ENCODE measurements at places on chromosomes 1 and 21.

- DNase-seq = no peak
Observed at GRCh38 chr1:187408212-187409004, 579.7 kb downstream of the PLA2G4A start.

DNA sequence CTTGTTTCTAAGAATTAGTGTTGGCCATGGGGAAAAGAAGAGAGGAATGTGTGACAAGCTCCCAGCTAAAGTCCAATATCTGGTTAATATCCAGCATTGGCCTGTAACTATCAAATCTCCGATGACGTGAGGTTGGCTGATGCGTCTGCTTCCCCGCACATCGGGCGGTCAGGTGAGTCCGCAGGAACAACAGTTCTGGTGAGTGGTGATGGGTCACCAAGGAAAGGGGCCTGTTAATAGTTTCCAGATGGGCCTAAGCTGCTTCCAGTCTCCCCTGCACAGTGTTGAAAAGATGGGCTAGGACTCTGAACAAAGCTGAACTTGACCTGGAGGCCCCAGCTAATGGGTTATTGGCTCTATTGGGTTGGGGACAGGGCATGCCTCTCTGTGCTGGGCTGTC, 193.1 kb upstream of the EDN2 start:
- no peak for DNase-seq

DNA sequence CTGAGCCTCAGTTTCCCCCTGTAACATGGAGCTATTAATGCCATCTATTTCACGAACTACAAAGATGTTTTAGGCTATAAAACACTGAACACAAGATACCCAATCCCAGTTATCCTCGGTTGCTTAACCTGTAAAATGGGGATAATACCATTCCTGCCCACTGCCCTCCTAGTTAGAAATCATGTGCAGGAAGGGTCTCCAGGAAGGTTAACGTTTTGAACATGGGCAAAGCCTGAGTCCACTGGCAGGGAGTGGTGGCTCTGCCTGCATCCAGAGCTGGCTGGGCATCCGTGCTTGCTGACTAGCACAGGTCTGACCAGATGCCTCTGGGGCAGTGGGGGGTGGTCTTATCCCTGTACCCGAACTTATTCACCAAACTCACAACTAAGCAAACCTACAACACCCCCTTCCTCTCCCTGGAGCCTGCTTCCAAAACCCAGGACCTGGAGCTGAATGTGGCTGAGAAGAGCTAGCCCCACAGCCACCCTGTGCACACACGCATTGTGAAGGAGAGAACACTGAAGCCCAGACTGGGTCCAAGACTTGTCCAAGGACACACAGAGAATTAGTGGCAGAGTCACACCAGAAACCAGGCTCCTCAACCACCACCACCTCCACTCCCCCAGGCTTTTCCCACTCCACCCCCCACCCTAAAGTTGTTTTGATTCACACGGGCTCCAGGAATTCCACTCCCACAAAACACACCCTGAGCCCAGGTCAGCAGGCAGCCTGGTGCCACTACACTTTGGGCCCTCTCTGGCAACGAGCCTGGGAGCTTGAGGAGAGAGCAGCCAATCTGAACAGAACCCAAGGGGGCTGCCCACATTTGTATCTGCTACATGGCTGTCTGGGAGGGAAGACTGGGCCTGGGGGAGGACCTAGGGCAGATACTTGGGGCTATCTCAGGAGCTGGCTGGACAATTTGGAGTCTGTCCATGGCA, 1.6 kb downstream of the E2F2 start:
- DNase-seq = no peak

DNA sequence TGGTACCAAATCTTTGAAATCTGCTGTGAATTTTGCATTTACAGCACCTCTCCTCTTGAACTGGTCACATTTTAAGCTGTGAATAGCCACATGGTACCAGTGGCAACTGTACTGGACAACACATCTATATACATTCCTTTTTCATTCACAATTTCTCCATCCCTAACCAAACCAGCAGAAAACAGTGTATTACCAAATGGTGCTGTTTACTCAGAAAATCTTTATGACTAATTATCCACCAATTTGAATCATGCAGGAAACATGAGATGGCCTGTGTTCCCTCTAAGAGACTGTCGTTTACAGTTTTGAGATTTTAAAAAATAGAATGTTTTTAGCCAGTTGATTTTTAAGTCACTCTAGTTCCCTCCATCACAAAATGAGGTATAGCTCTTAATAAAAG, 17.6 kb upstream of the CCT8 start:
- DNase-seq = peak; percentile 83

DNA sequence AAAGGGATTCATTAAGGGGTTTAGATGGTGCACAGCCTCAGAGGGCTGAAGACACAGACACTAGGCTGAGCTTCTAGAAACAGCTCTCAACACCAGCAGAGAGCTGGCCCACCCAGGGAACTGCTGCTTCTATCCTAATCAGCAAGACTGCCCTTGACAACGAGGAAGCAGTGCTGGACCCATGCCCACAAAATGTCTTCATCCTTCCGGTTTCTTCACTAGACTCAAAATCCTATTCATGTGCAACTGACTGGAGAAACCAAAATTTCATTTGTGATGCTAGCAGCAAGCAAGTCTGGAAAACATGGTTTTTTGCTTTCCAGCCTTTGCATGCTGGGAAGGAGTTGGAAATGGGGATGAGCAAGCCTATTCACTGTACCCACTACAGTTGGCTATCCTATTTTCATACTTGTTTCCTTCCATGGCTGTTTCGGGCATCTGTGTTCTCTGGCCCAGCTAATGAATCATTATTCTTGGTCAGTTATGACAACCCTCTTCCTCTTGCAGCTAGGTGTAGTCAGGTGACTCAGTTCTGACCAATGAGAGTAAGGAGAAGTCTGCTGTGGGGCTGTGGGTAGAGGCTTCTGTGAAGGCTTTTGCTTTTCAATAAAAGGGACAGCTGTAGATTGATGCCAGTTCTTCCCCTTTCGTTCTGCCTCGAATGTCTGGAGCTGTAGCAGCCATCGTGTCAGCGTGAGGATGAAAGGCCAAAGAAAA, 14.6 kb upstream of the TMEM61 start:
- DNase-seq = no peak

DNA sequence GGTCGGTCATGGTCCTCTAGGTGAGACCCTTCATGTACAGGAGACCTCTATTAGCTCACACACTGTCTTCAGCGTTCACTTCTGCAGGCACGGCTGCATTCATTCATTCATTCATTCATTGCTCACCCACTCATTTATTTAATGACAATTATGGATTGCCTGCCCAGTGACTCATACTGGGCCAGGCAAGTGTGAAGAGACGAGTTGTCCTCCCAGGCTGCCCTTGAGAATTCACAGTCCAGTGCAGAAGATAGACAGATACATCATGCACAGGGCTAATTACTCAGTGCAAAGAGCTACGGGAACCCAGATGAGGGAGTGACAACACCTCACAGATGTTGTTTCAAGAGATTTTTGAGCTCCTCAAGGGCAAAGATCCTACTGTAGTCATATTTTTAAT, 248.4 kb downstream of the TNR start:
- DNase-seq = no peak

- no peak for DNase-seq
Observed at GRCh38 chr1:1430114-1430982, 5.1 kb upstream of the VWA1 start.

DNA sequence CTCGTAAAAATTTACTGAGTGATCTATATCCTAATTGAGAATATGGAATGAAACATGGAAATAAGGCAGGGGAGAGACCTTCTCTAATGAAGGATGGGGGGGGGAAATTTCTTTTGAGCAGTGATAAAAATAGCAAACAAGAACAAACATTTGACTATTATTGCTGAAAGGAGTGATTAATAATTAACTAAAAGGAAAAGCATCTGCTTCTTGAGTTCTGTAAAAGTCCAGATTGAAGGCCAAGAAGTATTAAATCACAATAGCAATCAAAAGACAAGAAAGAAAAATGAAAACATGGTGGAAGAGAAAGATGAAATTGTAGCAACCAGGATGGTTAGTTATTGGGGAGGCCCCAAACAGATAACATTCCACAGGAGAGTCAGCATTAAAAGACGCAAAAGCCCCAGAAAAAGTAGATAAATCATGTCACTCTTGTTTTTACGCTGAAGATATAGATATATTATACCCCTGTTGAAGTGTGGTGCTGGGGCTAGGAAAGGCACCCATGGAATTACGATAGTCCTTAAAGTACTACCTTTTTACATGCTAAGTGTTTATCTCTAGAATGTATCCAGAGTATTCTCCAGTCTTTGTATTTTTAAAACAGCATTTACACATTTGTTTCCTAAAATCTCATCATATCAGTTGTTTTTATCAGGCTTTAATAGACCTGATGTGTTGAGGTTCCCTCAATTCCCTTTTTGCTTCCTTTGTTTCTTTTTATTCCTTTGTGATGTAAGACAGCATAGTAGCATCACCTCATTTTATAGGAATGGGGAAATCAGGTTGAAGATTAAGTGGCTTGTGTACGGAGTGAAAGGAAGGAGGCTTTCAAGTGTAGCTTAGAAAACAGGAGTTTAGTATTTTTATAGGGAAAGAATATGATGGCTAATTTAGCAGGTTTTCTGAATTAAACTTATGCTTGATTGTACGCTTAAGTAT, 28.9 kb downstream of the DISP1 start:
- DNase-seq = no peak

DNA sequence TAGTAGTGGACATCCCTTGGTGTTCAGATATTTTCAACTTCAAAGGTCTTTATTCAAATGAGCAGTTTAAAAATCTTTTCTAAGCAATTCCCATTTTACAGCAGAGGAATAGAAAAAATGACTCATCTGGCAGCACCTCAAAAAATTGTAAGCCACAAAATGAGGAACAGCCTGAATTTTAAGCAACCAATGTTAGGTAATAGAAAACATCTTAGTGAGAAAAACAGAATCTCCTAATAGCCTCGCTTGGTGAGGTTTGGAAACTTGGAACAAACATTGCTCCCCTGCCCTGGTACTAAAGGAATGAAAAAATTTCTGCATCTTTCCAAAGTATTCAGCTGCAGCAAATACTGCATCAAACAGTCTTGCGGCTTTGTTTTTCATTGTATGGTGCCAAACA, 264.4 kb downstream of the NTNG1 start:
- no peak for DNase-seq

DNA sequence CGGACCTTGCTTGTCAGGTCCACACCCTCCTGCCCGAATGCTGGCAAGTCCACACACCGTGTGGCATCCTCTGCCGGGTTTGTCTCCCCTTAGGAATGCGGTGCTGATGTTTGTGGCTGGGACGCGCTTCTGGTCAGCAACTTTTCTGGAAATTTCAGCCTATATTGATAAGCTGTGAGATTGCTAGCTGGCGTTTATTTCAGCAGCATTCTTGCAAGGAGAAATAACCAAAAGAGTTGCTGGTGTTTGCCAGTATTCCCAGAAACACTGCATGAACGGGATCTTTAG, 601 bp downstream of the CEPT1 start:
- DNase-seq = peak; percentile 80

GRCh38 chr21:19810779-19811178, 1187.4 kb upstream of the NCAM2 start:
- DNase-seq = no peak

DNA sequence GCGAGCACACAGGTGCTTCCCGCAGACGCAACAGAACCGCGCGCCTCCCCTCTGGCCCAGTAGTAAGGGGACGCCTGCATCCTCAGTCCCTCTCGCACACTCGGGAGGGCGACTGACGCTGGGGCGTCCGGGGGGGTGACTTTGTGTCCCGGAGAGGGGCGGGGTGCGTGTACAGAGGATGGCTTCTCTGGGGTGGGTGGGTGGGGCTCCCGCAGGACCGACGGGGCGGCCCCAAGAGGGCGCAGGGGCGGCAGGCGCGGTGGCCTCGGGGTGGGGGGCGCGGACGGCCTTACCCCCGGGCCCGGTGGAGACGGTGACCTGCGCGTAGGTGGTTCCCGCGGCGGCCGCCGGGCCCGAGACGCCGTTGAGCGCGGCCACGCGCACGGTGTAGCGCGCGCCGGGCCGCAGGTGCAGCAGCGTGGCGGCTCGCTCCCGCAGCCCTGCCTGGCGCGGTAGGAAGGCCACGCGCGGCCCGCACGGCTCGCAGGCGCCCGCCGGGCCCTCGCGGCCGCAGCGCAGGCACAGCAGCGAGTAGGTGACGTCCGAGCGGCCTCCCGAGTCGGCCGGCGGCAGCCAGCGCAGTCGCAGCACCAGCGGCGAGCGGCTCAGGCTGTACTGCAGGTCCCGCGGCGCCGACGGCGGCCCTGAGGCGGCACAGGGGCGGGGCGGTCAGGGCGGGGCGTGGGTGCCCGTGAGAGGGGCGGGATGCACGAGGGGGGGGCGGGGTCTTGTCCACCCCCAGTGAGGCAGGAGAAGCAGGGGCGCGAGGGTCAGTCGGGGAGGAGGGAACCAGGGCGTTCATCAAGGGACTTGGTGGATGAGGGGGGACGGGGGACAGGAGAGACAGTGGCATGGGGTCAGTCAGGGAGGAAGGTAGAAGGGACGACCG, 12.1 kb downstream of the EPHA10 start:
- DNase-seq = no peak

DNA sequence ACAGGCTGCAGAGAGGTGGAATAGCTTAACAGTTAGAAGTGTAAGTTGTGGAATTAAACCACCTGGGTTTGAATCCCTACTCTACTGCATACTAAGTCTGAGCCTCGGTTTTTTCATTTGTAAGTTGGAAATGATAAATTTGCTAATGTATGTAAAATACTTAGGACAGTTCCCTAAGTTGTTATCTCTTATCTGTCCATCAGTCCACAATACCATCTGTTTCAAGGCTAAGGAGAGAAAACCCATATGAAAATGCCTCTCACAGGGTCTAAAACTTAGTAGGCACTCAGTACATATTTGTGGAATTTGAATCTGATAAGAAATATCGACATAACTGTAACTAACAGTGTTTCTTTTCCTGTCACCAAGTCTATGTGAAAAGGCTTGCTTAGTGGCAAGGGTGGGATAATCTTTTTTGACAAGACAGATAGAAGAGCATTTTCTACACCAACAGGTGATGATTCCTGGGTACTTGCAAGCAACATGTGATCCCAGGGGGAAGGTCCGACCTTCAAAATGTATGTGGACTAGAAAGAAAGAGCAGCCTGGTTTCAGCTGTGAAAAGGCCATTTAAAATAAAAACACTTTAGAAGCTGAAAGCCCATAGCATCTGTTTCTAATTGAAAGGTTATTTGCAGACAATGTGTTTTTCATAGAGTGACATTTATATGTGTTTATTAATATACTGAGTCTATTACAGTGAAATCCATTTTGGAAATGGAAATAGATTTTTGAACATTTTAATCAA, 202.9 kb downstream of the HHAT start:
- no peak for DNase-seq

DNA sequence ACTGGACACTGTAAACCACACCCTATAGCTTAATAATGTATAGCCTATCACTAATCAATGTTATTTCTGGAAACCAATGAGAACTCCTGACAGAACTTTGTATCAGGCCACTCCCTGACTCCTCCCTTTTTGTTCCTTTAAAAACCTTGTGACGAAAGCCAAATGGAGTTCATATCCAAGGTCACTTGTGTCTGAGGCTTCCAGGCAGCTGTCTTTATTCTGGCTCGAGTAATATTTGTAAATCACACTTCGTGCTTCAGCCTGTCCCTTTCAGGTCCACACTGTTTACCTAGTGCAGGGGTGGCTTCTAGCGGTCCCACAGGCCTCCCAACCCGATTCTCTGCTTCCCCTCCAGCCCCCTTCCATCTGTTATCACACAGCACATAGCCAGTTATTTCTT, 16.2 kb upstream of the CAPN9 start:
- no peak for DNase-seq
